Stimulated activated CD4-positive, alpha-beta T cell treated with anti-CD3 and anti-CD28 coated beads, Interleukin-2, amount 100 ng/mL, for 24 hours (primary cell): ENCODE measurements at places on chromosomes 1 and 21.

DNA sequence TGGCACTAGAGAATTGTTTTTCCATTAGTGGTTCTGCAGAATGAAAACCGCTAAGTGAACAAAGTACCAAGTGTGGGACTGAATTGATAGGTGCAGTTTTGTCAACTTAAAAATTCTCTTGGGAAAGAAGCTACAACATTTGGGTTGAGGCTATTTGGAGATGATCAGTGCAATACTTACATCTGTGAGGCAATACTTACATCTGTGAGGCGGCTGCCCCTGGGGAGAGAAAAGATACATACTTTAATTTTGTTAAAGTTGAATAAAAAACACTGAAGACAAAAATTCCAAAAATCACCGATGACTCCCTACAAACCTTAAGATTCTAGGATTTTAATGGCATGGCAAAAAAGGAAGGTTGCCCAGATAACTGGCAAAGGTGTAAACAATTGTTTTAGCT lies 1.7 kb downstream of the CFAP410 start:
- no peak for DNase-seq

DNA sequence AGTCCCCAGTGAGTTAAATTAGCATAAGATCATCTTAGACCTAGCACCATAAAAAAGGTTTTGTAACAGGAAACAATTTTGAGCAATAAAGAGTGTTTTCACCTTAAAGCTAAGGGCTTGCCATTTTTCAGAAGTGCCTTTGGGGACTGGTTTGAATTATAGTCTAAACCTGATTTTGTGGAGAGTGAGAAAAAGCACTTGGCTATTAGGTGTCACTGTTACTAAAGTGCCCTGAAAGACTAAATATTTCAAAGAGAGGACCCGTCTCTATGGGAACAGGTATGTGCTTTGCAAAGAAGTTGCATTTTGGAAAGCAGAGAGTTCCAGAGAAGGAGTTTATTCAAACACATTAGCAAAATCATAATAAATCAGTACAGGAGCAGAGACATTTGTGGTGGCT lies 9.1 kb downstream of the NTNG1 start:
- no peak for DNase-seq

DNA sequence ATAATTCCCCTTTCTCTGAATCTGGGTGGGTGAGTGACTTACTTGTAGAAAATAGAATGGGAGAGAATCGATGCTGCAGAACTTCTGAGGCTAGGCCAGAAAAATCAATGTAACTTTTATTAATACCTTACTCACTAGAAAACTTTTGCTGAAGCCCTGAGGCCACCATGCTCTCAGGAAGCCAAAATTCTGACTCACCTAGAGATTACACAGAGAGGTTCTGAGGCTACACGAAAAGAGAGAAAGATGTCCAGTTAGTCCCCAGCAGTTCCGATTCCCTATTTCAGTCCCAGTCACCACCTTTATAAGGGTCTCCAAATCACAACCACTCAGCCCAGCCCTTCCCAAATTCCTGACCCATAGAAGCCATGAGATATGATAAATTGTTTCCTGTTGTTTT lies 135.2 kb downstream of the NTPCR start:
- DNase-seq: no peak

- no peak for DNase-seq
These were observed 13.9 kb upstream of the LY9 start for GRCh38 chr1:160781914-160782689.

- no peak for DNase-seq
These were observed 36.7 kb downstream of the PAPPA2 start for GRCh38 chr1:176499671-176500070.

- no peak for DNase-seq
These were observed 3.8 kb downstream of the TCEA3 start for GRCh38 chr1:23420778-23421177.
